AG20443 (cell line): ENCODE measurements at places on chromosomes 7 and 10.
A peak's percentile ranks its signal among the peaks of the same experiment; 100 is the strongest.

DNA sequence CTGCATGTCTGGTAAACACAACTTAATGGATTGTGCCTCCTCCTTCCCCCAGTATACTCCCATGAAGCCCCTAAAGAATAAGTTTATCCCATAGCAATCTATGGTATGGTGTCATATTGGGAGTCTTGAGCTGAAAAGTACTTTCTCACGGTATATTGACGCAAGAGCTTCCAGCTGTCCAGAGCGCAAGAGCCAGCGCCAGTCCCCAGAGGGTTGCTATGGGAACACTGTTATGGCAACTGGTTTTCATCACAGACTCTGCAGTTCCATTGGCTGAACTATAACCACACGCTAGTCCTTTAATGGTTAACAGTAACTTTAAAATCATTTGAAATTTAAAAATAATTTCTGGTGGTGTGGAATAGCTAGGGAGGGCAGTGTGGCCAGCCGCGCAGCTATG is 46.9 kb downstream of the PRPF18 start:
- peak; percentile 63 for DNase-seq

DNA sequence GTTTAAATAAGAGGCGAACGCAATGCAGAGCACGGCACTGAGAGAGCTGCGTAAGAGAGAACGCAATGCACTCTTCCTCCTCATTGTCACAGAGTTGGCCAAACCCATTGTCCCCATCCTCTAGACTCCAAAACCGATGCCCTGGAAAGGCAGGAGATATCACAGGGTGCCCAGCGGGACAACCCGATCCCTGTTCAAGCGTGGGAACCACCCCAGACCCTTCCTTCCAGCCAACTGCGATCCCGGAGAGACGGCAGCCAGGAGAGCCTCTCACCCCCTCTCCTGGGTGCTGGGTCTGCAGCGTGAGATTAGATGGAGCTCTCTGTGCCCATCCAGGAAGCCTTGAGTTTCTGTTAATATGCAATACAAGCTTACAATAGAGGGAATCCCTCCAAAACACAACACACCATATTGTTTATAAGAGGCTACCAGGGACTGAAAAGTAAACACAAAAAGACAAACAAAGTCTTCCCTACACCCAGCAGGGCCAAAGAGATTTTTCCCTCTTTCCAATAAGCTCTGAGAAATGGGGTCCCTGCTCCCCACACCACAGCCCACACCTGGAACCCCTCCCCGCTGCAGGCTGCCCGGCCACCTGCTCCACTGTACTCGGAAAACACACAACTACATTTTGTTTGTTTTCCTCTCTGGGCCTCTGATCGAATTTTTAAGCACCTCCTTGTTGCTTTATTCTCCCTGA is 187.6 kb downstream of the ADARB2 start:
- no peak for DNase-seq

- DNase-seq: peak; percentile 37
These were observed 332.1 kb upstream of the MAGI2 start for GRCh38 chr7:79785556-79785955.

- no peak for DNase-seq
These were observed 103.4 kb upstream of the STK17A start for GRCh38 chr7:43479543-43479942.

DNA sequence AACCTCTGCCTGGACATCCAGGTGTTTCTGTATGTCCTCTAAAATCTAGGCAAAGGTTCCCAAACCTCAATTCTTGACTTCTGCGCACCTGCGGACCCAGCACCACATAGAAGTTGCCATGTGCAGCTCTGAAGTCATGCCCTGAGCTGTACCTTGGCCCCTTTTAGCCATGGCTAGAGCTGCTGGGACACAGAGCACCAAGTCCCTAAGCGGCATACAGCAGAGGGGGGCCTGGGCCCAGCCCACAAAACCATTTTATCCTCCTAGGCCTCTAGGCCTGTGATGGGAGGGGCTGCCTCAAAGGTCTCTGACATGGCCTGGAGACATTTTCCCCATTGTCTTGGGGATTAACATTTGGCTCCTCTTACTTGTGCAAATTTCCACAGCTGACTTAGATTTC is 14.6 kb downstream of the TMEM243 start:
- DNase-seq: no peak

DNA sequence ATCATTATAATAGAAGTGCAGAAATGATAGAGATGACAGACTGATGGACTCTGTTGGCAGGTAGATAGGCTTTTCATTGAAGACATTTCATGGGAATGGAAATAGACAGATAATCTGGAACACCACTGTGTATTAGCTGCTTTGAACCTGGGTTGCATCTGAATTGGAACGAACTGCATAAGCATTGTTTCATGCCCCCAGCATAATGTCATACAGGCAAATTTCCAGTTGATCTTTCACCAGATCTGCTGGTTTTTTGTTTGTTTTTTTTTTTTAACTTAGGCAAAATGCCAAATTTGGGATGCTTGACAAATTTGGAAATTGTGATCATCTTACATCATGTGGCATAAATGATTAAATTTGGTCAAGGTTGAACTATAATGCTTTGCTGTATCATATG is 172.1 kb upstream of the AOAH start:
- no peak for DNase-seq

DNA sequence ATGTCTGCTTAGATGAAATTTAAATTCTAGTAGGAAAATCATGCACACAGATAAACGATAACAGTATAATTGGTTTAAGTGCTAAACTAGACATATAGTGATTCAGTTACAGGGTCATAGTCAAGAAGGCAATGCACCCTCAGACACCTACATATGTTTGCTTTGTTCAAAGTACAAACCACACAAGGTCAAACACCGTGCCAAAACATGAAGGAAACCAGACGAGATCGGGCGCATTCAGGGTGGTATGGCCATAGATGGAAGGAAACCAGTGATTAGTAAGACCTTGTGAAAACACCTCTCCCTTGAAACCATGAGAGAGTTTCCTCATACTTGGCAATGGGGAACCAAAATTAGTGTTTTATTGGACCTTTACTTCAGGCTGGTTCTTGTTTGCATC is 906.9 kb downstream of the PCDH15 start:
- no peak for DNase-seq

DNA sequence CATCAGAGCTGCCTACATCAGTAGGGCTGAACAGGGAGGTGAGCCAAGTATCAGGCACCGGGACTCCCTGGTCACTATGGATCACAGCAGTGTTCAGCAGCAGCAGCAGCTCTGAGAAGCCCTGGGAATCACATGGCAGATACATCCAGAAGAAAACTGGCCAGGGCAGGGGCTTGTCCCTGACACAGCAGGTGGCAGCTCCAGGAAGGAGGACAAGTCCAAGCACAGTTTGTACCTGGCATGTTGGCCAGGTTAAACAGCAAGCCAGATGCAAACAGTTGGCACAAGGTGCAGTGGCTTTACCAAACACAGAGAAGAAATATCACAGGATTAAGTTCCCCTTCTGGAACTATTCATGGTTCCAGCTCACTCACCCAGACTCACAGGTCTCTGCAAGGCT is 139.4 kb downstream of the KCNMA1 start:
- DNase-seq: no peak

DNA sequence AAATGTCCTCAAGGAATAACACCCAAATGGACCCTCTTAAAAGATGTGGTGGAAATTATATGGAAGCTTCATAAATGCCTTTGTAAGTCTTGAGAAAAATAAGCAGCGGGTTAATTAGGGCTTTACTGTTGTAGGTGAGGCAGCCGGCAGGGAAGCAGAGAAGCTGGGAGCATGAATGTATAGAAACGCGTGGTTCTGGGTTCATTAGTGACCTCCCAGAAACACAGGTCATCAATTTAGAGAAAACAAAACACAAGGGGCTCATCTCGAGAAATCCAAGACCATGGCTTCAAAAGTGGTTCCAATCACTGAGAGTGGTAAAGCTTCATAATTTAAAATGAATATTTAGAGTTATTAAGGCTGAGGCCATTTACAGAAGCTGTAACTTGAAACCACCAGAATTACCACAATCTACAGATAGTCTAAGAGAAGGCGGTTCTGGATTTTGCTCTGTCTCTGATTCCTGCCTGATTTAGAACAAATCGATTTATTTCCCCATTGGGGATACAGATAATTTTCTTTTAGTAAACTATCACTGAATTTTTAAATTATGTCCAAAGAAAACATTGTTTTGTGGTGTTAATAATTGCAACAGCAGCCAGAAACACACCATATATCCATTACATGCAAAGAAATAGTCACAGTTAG is 20.7 kb downstream of the GARIN1A start:
- DNase-seq: no peak

DNA sequence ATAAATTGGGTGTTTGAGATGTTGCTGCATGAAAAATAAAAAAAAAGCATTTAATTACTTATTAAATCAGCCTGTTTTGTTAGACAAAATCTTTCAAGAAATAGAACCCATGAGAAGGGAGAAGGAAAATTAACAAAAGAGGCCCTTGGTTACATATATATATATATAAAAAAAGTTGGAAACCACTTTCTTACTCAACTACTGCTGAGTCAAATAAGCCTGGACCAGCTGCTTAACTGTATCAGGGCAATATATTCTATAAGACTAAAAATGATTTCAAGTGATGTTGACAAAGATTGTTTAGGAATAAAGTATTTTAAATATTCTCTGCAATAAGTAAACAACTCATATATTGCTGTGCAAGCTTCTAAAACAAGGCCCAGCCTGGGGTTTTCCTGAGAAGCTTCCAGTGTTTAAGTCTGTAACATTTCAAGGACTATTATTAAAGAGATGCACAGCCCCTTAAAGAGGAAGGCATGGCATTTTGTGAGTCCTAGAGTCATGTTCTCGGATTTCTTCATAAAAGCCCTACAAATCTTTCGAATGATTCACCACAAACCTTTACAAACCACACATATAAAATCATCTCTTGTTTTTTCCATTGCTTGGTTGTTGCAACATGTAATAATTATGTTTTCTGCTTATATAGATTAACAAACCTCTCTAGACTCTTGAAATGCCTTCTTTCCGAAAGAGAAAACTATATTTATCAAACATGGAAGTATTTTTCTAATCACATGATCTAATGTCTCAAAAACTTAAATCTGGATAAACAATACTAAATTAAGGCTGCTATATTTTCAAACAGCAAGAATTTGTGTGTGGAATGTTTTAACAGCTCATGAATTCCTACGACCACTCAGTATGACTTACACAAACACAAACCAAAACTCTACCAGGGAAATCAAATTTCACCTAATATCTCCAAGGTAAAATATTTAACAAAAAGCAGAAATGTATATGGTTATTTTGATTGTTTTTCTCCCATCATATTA is 14.3 kb downstream of the JAZF1 start:
- DNase-seq: peak; percentile 66

DNA sequence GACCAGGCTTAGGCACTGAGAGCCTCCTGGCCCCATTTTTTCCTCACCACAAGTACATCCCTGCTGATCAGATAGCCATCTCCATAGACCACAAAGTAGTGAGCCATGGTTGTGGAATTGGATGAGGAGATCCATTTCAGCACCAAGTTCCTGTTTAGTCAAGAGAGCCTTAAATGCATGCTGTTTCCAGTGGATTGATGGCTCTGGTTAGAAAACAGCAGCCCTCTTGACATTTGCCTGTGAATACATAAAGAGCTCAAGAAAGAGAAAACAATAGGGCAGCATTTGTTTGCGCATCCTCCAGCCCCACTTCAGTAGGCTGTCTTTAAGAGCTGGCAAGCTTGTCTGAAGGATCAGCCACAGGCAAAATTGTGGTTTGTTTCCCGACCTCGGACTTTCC is 251.2 kb downstream of the POU6F2 start:
- peak; percentile 70 for DNase-seq

DNA sequence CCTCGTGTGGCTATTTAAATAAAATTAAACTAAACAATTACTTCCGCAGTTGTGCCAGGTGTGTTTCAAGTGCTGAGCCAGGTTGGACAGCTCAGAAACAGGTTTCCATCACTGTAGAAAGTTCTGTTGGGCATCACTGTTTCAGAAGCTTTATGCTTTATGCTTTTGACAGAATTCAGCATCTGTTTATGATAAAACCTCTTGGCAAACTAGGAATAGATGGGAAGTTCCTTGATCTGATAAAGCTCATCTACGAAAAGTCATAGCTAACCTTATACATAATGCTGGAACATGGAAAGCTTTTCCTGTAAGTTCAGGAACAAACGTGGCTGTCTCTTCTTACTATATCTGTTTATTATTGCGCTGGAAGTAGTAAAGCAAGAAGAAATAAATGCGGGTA is 143.4 kb downstream of the DOCK1 start:
- no peak for DNase-seq

DNA sequence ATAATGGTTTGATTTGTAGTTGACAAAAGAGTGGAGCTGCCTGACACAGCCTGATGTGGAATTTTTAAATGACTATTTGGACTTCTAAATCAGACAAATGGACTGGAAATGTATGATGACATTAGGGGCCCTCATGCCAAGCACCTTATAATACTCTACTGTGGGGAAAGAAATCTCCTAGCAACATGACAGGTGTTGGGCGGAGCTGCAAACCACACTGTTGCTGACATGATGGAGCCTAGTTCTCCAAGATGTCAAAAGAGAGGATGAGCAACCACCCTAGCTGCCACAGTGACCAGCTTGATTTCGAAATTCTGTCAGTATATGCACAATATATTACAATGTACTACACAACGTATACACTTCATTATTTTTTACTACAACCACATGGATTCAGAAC is 65.8 kb downstream of the RHOBTB1 start:
- DNase-seq: no peak
